ENCODE measurements at places on chromosomes 7 and 10.
A peak's percentile ranks its signal among the peaks of the same experiment; 100 is the strongest.

DNA sequence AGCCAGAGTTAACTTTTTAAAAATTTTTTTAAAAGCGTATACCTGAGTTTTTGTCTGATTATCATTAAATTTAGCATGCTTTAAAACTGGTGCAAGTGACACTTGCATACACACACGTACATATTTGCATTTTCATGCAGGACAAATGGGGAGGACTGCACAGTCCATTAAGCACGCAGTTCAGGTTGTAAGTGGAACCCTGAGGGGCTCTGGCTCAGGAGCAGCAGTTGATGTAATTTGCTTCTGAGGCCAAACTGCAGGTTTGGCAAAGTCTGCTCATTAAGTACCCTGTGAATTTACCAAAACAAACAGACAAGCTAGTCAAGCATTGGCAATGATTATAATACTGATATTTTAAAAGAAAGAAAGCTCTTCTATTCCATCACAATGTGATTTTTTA, 215.8 kb upstream of the PFKP start:
- DNase-seq, result peak; percentile 33

- DNase-seq, result no peak
Observed at GRCh38 chr10:47406870-47407691, 23.0 kb upstream of the ZNF488 start.

DNA sequence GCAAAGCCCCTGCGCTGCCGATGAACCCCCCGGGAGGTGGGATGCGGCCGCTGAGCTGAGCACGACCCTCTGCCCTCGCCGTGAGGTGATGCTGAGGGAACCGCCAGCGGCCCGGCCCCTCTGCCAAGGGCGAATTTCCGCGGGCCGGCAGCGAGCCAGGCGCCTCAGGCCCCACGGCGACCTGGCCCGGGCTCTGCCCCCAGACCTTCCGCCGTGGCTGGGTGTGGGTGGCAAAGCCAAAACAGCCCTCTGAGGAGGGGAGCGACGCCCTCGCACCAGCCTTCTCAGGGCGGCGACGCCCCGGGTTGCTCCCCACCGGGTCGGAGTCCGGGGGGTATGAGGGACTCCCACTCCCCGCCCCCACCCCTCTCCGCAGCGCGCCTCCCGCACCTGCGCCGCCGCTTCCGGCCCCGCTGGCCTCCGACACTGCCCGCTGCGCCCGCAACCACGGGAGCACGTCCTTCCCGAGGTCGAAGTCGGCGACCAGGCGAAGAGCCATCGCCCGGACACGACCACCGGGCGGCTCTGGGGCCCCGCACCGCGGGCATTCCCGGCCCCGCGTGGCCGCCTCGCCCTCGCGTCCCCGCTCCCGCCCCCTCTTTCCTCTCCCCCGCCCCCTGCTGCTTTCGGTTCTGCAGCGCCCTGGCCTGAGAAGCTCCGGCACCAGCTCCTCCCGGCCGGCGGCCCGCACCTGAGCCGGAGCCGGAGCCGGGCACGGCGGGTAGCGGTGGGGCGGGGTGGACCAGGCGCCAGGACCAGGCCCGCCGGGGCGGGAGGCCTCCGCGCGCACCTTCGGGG, at the start of gene GSAP:
Gene GSAP, minus strand, starts transcription at position 527 of the 798 bp plus-strand sequence. Its CDS starts 28 bp downstream, at position 499.
- DNase-seq, result peak; percentile 65

DNA sequence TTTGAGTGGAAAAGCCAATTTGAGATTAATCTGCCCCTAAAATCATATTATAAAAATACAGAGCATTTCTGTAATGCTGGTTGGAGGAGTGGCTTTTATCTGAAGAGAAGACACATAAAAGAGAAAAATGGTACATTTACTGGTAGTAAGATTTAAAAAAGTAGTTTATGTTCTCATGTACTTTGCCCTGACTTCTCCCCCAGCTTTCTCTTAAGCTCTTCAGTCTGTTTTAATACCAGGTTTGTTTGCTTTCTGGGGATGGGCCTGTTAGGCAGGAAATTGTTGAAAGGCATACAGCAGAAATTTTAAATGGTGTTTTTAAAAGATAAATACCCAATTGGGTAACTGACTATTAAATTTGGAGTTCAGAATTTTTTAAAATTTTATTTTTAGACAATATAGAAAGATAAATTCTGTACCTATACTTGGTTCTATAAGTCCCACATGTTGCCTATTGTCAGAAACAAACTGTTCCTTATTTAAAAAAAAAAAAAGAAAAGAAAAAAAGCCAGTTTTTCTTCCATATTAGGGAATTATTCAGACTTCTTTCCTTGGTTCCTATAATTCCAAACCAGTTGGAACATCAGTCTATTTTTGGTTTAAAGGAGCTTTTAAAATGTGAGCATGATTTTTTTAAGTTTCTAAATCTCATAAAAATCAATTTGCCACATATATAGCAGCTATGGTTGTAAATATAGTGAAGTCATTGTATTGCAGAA, 136.6 kb downstream of the ARID5B start:
- DNase-seq, result no peak

GRCh38 chr7:35613150-35613549, 81.8 kb downstream of the HERPUD2 start:
- DNase-seq, result no peak

DNA sequence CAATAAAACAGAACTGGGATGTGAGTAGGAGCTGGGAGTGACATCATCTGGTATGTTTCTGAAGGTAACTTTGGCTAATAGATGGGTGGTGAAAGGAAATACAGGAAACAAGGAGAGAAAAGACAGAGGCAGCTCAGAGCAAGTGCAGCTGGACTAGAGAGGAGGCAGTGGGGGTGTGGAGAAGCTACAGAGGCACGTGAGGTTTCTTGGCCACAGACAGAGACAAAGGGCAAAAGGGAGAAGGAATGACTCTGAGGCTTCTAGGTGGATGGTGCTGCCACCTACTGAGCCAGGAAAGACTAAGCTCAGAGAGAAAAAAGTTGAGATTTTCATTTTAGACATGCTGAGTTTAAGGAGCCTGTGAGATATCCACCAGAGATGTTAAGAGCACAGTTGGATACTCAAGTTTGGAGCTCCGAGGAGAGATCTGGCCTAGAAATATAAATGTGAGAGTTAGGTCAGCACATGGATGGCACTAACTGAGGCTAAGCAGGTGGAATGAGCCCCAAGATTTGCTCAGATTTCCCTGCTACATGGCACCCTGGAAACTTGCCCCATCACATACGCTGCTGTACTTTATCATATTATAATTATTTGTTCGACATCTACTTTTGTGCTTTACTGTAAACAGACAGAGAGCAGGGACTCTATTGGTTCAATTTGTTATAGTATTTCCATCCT, 293.0 kb upstream of the IMMP2L start:
- DNase-seq, result peak; percentile 25

- DNase-seq, result peak; percentile 97
Observed at GRCh38 chr10:58796242-58796641, 283.6 kb downstream of the BICC1 start.

- DNase-seq, result no peak
Observed at GRCh38 chr10:89888321-89889070, 187.1 kb downstream of the KIF20B start.

DNA sequence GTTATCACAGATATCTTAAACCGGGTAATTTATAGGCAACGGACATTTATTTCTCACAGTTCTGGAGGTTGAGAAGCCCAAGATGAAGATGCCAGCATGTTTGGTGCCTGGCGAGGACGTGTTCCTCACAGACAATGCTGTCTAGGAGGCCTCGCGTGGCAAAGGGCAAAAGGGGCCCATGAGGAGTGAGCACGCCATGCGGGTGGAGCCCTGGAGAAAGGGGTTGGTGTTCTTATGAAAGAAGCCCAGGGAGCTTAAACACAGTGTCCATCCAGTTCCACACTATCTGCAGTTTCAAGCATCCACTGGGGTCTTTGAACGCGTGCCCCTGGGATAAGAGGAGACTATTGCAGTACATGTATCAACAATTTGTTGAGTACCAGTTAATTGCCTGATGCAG, 51.4 kb downstream of the CXCL12 start:
- DNase-seq, result no peak

DNA sequence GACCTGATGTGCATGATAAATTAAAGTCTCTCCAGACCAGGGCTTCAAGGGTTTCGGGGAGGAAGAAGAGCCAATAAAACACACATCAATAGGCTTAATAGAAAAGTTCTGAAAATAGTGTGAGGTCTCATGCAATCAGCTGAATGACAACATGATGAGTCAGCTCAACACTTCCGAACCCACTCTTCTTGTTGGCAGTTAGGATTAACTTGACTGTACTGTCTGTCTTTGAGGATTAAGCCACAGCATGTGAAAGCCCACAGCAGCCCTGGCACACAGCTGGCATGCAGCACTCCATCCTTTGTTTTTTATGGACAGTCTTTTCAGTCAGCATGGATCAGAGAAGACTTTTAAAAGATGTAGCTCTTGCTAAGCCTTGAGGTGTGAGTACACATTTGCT, 526.9 kb upstream of the VSTM2A start:
- DNase-seq, result no peak

DNA sequence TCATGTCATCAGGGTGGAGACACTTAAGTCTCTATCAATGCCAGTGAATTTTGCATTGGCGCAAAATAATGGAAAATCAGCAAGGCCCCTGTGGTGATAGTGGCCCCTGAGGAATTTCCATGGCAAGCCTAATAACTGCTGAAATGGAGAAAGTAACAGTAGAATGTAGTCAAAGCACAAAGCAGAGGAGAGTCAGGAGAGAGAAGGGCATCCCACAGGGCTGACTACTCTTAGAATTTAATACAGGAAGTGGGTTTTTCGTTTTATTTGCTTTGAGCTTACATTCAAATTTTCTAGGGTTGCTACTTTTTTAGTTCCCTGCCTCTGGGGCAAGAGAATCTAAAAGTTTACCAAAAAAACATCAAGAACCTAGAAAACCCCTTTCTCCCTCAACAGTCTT, 39.0 kb downstream of the BZW2 start:
- no peak for DNase-seq

DNA sequence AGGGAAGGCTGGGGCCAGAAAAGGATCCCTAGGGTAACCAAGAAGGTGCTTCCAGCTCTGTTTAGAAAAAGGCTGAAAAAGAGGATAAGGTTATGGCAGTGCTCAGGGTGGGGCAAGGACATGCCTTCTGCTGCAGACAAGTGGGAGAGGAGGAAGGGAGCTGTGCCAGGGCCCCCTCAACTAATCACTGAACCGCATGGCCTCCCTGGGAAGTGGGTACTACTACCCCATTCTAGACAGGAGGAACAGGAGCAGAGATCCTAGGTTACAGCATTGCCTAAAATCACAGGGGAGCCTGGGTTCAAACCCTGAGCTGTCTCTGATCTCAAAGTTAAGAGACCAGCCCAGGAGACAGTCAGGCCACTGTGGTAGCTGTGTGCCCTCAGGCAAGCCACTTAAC, 149.7 kb downstream of the GRID1 start:
- no peak for DNase-seq

- DNase-seq, result no peak
Observed at GRCh38 chr7:43137811-43138210, 25.4 kb downstream of the HECW1 start.

DNA sequence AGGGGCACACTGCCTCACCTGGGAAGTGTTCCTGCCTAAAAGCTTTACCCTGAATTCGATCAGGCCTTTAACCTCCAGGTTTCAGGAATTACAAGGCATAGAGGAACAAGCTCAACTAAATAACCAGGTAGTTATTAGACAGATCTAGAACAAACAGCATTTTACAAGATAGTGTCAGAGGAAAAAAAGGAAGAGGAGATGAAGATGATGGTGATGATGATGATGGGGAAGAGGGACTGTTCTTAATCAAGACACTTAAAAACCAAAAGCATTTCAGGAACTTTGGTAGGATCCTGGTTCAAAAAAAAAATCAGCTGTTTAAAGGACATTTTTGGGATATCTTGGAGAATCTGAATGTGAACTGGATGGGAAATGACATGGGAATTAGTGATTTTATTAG, 11.5 kb downstream of the RBM17 start:
- no peak for DNase-seq

DNA sequence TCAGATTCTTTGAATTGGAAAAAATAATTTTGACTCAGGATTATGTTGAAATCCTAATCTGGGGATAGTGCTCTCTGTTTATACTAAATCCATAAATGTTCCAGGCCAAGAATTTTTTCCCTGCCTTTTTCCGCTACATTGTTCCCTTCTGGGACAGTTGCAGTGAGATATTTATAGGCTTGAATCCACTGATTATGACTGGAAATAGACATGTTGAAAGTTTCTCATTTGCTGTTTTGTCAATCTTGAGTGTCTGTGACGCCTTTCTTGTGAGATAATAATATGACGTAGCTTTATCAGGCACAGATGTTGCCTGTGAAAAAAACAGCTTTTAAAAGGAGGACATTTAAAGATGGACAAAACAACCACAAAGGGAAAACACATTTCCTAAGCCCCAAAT, 155.9 kb downstream of the ARID5B start:
- peak; percentile 36 for DNase-seq

- DNase-seq, result no peak
Observed at GRCh38 chr7:20228654-20229053, 11.5 kb upstream of the MACC1 start.

GRCh38 chr10:124484661-124485060, 23.0 kb downstream of the LHPP start:
- DNase-seq, result peak; percentile 73

- DNase-seq, result no peak
Observed at GRCh38 chr10:77274046-77274795, 363.4 kb downstream of the KCNMA1 start.

- DNase-seq, result no peak
Observed at GRCh38 chr10:2143213-2143835, 406.0 kb upstream of the ADARB2 start.

GRCh38 chr10:68163735-68164134, 54.4 kb downstream of the MYPN start:
- DNase-seq, result no peak

- no peak for DNase-seq
Observed at GRCh38 chr10:14608381-14609001, 166.2 kb downstream of the FAM107B start.

DNA sequence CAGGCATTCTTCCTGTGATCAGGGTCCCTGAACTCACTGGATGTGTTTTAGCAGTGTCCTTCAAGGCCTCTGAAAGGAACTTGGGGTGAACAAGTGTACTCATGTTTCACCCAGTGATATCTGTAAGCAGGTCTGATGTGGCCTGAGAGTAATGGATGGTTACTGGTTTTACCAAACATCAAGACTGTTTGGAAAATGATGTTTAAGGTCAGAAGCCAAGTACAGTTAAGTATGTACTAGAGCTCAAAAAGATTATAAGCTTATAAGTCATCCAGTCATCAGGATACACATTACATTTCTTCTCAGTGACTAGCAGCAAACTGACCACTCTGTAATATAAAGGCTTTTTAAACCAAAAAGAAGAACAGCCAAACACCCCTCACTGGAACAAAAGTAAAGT, 79.8 kb upstream of the PTN start:
- DNase-seq, result no peak

DNA sequence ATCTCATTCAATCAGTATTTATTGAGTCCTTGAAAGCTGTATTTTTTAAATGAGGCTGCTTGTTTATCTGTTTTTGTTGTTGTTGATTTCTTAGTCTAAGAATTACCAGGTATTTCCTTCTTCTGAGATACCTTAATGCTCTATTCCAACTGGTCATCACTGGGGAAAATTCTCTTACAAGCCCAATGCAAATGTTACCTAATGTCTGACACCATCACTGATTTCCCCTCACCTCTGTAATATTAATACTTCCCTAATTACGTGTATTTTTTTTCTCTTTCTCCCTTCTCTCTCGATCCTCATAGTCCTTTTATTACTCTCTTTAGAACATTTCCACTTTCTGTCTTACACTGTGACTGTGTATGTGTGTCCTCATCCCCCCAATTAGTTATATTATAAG, 13.9 kb downstream of the HDAC9 start:
- DNase-seq, result no peak

- DNase-seq, result no peak
Observed at GRCh38 chr10:34850558-34850957, 35.5 kb upstream of the PARD3 start.

Data from brain (organoid and tissue), 16 donors.